ENCODE measurements at places on chromosomes 13 and 19.

GRCh38 chr13:40283666-40284065 is 382.8 kb downstream of the FOXO1 start:
- DNase-seq = no peak

GRCh38 chr13:20360041-20360491 is 127.9 kb upstream of the GJB6 start:
- no peak for DNase-seq

- DNase-seq = no peak
Measured at GRCh38 chr13:81714513-81714912, 1373.6 kb upstream of the SPRY2 start.

DNA sequence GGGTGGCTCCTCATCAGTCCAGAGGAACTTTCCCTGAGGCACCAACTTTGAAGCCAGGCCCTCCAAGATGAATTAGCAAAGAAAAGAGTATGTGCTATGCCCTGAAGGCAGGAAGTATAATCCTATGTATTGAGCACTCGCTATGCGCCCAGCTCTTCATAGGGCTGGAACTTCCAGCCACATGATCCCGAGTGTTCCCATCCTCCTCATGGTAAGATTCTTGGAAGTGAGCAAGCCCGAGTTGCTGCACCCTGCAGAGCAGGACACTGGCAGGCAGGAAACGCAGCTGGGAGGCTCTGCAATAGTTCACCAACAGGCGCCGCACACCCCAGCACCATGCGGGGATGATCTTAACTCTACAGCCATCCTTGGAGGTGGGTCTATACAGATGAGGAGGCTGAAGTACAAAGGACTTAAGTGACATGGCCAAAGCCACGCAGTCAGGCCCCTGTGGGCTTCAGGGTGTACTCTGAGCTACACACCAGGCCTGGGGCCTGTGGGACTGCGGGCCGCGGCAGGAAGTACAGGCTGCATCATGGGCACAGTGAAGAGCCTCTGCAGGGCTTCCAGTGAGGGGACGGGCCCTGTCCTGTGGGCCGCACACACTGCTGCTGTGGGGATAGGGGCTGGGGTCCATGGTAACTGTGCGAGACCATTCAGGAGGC is 25.1 kb downstream of the C19orf47 start:
- no peak for DNase-seq

DNA sequence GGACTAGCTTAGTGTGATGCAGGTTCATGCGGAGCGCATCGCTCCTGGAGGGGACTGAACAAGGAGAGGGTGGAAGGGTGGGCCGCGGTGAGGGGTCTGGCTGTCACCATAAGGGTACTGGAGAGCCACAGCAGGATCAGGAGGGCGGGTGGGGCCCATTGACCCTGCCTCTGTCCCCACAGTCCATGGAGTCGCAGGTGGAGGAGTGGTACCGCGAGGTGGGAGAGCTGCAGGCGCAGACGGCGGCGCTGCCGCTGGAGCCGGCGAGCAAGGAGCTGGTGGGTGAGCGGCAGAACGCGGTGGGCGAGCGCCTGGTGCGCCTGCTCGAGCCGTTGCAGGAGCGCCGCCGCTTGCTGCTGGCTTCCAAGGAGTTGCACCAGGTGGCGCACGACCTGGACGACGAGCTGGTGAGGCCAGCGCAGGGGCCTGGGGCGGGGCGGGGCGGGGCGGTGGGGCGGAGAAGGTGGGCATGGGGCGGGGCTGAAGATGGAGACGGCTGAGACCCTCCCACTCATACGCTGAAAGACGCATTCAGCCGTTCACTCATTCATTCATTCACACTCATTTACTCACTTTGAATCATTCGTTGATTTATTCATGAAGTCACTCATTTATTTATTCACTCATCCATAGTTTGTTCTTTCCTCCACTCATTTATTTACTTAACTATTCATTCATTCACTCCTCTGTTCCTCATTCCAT is 27.5 kb upstream of the SHKBP1 start:
- DNase-seq = peak; percentile 49

- no peak for DNase-seq
Measured at GRCh38 chr19:38819231-38819920, 6.6 kb upstream of the LGALS4 start.

DNA sequence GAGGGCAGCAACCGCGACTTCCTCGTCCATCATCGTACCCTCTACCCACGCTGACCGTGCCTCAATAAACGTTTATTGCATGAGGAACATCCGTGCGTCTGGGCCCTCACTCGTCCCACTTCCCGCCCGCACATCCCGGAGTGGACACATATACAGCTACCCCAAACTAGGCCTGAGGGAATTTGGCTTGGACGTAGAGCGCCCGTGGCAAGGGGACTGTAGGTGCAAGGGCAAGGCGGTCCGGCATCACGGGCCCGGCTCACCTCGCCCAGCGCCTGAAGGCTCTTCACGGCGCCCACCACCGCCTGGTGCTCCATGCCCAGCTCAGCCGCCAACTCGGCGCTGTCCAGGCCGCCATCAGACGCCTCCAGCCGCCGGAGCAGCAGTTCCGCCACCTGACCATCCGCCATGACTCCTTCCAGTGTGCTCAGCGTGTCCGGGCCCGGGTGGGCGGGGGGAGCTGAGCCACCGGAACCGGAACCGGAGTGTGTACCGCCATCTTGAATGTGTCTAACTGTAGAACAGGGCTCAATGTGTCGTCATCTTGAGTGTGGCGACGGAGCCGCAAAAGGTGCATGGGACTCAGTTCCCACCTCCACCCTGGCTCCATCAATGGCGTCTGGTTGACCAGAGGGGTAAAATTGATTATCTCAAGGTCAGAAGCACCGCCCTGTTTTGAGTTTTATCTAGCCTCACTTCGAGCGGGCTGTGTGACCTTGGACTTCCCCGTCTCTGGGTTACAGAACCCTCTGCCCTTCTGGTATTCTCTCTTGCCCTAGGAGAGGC is at the start of gene FARSA:
Gene FARSA (minus strand): TSS at position 425 of the 786 bp plus-strand sequence. CDS start 15 bp downstream, at position 410.
- peak; percentile 80 for DNase-seq

GRCh38 chr13:41782086-41782485 is 178.8 kb downstream of the VWA8 start:
- DNase-seq = no peak

DNA sequence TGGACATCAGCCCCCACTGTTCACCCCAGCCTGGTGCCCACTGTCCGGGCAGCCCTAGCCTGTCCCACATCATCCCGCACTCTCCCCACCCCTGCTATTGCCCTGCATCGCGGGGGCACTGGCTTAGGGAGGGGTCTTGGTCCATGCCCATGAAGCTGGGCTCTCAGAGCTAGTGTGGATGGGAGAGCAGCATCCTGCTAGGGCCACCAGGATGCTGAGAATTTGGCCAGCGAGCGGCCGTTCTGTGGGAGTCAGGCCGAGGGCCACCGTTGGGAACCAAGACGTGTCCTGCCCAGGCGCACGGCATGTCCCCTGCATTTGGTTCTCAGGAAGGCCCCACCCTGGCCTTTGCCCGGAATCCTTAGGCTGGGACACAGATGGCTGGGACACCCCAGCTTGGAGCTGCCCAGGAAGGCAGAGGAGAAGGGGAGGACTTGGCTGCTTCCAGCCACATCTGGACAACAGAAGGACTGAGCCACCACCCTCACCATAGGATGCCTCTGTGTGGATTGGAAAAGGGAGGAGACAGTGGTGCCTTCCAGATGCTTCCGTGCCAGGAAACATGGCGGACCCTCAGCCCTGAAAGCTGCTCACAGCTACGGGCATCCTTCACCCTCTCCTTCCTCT is 14.6 kb downstream of the ADGRE5 start:
- no peak for DNase-seq

- no peak for DNase-seq
Measured at GRCh38 chr13:100552755-100553154, 35.8 kb downstream of the GGACT start.

DNA sequence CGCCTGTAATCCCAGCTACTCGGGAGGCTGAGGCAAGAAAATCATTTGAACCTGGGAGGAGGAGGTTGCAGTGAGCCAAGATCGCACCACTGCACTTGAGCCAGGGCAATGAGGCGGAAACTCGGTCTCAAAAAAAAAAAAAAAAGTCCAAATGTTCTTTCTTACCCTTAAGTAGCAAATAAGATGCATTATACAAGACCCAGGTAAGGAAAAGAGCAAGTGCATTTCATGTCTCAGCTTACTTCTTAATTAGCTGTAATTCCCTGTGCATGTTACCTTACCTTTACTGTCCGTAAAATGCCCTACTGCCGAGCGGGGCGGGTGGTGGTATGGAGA is 3.8 kb upstream of the ZNF681 start:
- DNase-seq = no peak

GRCh38 chr19:8307965-8308866 is at the start of gene CD320:
TSS of gene CD320 (minus strand) at chr19:8308358. CDS start at chr19:8308290, 68 bp downstream.
- peak; percentile 66 for DNase-seq

DNA sequence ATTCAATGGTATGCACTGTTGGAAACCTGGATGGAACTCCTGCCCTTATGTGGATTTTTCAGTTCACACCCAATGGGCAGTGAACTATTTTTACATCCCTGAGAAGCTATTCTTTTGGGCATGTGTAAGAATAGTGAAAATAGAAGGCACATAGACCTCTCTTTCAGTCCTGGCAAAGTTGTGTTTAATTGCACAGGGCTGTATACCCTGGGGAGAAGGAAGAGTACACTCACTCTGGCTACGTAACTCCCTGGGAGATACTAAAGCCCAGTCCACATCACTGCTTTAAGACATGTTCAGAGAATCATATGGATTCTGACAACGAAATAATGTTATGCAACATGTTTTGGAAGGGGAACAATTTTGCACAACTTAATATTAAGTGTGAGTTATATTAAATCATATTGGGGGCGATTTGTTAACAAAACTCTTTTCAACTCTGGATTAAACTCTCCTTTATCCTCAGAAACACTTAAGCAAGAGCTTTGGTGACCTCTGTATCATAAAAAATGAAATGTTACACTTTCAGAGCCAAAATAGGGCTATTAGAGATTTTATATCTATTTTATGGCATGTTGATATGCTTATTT is 166.1 kb downstream of the DCT start:
- no peak for DNase-seq

- DNase-seq = no peak
Measured at GRCh38 chr13:94827566-94827965, 115.2 kb upstream of the SOX21 start.

GRCh38 chr13:45242070-45242469 is 41.2 kb upstream of the KCTD4 start:
- DNase-seq = no peak

DNA sequence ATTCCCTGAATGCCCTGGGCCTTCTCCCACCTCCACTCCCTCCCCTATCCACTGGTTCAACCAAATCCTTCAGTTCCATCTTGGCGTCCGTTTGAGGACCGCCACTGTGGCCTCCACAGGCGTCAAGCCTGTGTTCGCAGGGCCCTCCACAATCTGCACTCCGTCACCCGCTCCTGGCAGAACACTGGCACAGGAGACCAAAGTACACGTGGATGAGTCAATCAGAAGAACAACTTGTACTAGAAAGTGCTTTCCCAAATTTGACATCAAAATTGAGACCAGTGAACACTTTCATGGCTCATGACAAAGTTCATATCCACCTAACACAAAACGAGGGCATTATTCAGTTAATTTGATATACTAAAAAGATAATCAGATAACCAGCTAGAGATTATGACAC is 6.5 kb upstream of the CDC16 start:
- DNase-seq = no peak

- no peak for DNase-seq
Measured at GRCh38 chr13:109655206-109655600, 131.2 kb downstream of the IRS2 start.

DNA sequence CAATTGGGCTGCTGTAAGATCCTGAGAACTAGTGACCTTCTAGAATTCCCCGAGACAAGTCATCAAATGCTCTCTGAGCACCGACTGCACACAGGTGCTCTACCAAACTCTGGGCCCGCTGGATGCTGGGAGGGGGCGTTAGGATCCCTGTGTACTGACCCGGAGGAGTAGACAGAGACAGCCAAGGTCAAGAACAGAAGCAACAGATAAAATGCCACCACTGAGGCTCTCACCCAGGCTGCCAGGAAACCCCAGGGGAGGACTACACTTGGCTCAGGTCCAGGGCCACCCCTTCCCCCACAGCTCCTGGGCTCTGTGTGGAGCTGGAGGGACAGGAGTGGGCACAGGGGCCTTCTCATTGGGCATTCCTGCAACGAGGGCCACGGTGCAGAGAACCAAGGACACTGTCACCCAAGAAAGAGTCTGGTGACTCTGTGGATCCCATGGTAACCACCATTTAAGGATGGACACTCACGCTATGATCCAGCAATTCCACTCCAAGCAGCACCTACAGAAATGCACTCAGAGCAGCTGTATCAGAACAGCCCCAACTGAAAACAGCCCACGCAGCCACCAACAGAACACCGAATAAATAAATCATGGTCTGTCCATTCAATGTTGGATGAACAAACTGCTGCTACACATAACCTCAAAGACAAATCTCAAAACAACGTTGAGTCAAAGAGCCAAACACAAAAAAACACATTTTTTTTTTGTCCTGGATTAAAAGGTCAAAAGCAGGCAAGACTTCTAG is 16.8 kb upstream of the SLC35E1 start:
- no peak for DNase-seq

DNA sequence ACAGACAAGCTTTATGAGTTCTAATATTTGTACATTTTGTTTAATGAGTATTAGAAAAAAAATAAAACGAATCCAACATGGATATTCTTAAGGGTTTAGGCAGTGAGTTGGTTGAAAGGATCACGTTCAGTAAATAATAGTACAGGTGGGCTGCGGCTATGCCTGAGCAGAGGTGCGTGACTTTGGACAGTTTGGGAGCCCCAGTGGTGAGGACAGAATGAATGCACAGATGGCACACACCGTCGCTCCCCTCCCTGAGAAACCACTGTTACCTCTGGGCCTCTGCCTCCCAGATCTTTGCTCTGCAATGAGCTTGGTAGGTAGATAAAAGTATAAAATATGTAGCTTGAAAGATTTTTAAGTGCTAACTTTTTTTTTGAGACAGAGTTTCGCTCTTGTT is 153.3 kb downstream of the SIPA1L3 start:
- no peak for DNase-seq

- no peak for DNase-seq
Measured at GRCh38 chr13:33925563-33925962, 107.6 kb downstream of the RFC3 start.

DNA sequence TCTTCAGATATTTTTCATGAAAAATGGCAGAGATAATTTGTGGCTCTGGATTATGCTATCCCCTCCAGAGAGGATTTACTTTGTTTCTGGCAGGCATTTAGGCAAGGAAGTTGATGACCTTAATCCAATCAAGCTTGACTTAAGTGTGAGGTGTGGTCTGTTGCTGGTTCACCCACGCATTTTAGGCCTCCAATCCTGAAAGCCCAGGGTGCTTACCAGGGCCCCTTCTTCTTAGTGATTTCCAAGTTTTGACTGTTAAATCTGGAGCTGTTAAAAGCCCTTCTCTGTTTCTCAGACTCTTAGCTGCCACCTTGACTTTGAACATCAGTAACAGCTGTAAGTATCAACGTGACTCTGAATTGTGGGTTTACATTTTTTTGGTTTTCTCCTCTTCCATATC is 161.8 kb downstream of the DNAJC15 start:
- no peak for DNase-seq

All from stimulated activated CD8-positive, alpha-beta memory T cell treated with anti-CD3 and anti-CD28 coated beads, Interleukin-4, amount 100 ng/mL, for 1 hour (primary cell).